ENCODE measurements at places on chromosomes 7 and 10.

GRCh38 chr10:927131-927530, 4.4 kb downstream of the LARP4B start:
- no peak for DNase-seq

- peak; percentile 24 for DNase-seq
Observed at GRCh38 chr10:121928528-121928884, 675 bp upstream of the ATE1 start.

- DNase-seq, result peak; percentile 58
Observed at GRCh38 chr7:116547347-116547746, 22.5 kb downstream of the CAV1 start.

DNA sequence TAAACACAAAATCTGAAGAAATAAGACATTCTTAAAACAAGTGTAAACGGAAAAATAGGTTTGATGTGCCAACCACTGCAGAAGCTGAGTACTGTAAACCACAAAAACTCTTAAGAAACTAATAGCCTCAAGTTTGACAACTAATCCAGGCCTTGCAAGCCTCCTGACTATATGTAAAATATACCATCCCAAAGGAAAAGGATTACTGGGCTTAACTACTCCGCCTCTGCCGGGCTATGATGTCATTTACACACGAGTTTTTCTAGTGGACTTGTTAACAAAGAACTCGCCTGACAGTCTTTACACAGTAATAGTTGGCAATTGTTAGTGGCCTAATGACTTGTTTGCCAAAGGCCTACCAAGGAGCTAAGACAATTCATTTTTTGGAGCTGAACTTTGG, 2.1 kb downstream of the KIF5B start:
- peak; percentile 6 for DNase-seq

DNA sequence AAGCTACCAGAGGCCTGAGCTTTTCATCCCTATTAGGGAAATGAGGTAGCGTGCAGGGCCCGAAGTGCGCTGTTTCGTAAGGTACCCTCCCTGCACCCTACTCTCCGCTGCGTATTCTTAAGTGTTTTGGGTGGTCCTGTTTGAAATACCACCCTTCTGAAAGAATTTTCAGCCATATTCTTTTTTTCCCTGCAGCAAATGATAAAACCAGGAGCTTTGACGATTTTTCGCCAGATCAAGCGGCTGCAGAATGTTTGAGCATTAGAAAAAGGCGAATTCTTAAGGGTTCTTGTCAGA, 1.2 kb downstream of the RSBN1L start:
- DNase-seq, result no peak

DNA sequence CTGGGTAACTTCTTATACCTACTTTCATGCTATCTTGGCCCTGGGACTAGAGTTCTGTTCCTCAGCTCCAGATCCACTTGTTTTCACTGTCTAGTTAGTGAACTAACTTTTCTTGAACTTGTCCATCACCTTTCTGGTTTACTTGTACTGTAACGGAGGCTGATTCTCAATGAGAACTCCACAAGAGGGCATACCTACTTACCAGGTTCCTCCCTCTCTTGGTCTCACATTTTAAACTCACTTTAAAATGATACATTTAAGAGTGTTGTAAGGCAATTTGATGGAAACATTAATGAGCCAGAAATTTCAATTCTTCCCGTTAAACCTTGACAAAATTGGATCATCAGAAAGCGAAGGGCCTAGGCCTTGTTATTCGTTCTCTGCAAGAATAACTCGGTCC, 111.6 kb downstream of the MAGI2 start:
- no peak for DNase-seq

GRCh38 chr7:35039343-35039742, 2.1 kb upstream of the DPY19L1 start:
- no peak for DNase-seq

GRCh38 chr7:83072576-83073517, 89.8 kb downstream of the PCLO start:
- no peak for DNase-seq

GRCh38 chr10:125121003-125121402, 39.4 kb downstream of the CTBP2 start:
- DNase-seq, result no peak

Data from Daoy (cell line).